HL-60 (cell line): ENCODE measurements at places on chromosomes 4 and X.

DNA sequence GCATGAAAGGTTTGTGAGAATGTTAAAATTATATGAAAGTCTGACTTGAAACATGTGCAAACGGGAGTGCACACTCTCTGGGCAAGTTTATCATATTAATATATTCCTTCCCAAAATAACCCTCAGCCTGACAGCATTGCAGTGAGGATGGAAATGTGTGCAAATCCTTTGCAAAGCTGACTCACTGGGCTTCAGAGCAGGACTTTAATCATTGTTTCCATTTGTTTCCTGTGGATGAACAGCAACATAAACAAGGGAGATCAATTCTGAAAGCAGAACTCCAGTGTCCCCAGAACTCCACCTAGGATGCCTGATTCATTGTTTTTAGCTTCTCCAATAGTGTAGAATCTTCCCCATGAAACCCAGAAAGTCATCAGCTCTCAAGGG, 32.9 kb downstream of the SLC2A9 start:
- DNase-seq: no peak

DNA sequence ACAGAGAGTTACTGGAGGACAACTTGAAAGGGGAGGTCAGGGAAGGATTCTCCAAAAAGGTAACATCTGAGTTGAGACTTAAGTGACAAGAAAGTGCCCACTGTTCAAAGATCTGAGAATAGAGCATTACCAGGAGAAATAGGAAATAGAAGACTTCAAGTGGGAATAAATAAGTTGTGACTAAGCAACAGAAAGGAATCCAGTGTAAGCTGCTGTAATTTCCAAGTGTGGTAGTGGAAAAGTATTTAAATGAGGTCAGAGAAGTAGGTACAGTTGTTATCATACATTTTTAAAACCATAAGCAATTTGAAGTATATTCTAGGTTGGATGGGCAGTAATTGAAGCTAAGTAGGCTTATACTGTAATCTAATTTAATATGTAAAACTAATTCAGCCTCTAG, 211.9 kb downstream of the FBXO8 start:
- no peak for DNase-seq

GRCh38 chr4:128709268-128709667, 100.2 kb upstream of the JADE1 start:
- DNase-seq: peak; percentile 43

DNA sequence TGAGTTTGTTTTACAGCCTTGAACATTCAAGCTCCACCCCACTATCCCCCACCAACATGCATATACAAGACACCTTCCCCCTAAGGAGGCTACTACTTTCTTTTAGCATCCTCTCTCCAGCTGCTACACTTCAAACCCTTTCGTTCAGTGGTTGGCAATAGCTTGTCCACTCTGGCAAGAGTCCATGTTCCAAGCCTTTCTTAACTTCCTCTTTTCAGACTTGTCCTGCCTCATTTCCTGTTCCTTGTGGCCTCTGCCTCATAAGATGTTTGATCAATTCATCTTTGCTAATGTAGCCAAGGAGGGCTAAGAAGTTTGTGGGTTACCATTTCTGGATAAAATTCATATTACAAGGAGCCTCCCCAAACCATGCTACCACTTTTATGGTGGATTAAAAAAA, 20.8 kb upstream of the ZCCHC12 start:
- DNase-seq: no peak

DNA sequence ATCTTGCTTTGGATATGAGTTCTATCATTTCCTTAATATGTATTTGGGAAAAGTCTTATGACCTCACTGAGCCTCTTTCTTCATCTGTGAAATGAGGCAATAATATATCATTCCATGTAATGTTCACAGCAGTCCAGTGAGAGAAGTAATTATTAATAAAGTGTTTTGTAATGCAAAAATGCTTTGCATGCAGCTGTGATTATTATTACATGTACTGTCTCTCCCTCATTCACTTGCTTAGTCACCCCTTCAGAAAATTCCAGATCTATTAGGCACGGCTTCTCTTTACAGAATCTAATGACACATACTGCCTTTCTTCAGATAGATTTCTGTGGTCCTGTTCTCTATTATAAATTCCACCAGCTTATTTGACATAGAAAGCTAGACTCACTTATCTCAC, 53.5 kb upstream of the FGF13 start:
- no peak for DNase-seq

- DNase-seq: no peak
These were observed 64.5 kb downstream of the GPRIN3 start for GRCh38 chr4:89242864-89243732.
